ENCODE measurements at places on chromosomes 6 and 20.
A peak's percentile ranks its signal among the peaks of the same experiment; 100 is the strongest.

- DNase-seq, result peak; percentile 65
Observed at GRCh38 chr6:113909224-113909856, 52.2 kb downstream of the MARCKS start.

DNA sequence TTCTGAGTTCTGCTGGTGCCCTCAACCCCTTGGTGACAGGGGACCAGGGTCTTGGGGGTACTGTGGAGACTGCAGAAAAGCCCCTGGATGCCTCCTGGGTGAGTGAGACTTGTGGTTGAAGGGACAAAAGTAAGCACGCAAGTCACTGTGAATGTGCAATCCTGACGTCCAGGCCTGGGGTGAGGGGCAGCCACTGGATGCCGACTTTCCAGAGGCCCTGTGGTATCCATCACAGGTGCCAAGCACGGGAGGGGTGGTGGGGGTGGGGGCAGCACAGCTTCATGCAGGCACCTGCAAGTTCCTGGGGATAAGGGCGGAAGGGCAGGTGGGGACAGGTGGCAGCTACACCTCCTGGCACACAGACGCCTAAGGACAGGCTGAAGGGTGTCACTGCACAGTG, 20.1 kb upstream of the UBE2V1 start:
- no peak for DNase-seq

DNA sequence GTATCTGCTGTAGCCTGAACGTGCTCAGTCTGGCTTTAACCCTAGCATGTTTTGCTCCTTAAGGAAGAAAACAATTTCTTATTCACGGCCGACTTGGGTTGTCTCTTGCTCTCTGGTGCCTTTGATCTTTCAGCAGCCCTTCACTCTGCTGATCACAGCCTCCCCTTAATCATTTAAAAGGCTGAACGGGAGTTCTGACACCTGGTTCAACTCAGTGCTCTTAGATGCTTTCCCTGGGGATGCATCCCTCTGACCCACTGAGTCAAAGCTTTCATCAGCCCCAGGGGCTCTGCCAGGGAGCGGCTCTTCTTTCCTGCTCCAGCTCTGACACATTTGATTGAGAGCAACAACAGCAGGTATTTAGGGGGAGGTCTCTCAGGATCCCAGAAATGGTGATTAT, 79.0 kb upstream of the FYN start:
- no peak for DNase-seq

DNA sequence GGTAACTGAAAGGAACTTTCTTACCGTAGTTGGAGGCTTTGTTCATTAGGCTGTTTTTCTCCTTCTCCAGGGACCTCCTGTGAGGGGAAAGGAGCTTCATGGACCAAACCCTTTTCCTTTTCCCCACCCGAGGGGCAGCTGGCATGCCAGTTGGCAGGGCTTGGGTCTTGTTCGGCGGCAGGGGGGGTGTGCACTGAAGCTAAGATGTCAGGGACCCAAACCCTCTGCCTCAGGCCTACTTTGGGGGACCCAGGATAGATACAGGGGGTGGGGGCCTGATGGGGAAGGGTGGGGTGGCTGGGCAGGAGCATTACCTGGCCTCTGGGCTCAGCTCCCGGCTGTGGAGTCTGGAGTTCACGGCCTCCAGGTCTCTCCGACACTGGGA, 14.9 kb downstream of the CCDC167 start:
- DNase-seq, result no peak

GRCh38 chr20:42027746-42028268, 409.6 kb upstream of the CHD6 start:
- DNase-seq, result no peak

DNA sequence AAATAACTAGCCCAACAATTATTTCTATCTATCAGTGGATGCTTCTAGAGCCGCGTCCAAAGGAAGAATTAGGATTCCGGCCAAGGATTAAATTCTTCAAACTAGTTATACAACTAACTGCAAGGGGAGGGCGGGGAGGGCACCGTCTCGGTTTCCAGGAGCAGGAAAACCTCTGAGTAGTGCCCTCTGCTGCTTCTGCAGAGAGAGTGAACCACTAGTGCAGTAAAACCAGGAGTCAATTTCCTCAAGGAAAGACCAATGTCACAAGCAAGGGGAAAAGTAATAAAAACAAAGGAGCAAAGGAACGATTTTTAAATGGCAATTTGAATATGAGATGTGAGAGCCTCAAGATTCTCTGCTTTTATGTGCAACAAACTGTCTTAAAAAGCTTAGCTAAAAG, 16.5 kb upstream of the UBE2J1 start:
- peak; percentile 53 for DNase-seq

DNA sequence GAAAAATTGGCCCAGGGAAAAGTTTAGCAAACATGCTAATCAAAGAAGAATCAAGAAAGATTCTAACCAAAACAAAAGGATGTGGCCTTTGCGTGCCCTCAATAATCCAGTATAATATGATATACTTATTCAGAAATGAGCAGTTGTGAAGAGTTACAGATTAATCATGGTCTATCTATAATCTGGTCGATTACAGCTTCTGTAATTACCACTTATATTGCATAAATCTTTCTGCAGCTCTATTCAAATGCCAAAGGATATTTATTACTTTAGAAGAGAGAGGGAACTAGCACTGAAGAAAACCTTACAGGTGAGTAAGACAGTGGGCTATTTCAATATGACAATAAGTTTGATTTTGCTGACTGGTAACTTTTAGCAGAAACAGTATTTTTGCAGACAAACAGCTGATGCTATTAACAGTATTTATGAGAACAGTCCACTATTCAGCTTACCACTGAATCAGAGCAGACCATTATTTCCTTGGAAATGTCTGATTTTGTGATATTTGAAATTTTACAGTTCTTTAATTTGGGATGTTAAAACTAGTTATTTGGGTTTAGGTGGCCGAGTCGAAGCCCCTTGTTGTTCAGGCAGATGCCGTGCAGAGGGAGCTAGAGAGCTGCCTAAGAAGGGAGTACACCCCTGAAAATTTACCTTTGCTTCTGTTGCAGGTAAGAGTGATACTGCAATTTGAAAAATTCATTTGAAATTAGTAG, 92.2 kb downstream of the CEP57L1 start:
- DNase-seq, result no peak

GRCh38 chr6:164104432-164104831, 689.9 kb downstream of the QKI start:
- DNase-seq, result no peak

DNA sequence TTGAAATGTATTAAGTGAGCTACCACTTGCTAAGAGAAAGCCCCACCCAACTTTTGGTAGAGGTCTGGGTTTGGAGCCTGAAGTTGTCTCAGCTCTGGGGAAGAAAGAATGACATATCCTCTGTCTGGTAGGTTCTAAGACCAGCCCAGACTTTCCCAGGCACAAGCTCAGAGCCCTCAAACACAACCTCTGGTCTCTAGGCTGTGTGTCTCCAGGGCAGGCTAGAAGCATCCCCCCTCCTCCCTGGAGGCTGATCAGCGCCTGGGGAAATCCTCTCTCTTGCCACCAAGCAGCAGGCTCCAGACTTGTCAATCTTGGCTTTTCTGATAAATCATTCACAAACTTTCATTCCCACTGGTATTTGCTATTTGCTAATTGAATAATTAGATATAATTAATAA, 226.5 kb upstream of the CST7 start:
- DNase-seq, result no peak

- DNase-seq, result no peak
Observed at GRCh38 chr6:137283080-137283479, 63.9 kb upstream of the IFNGR1 start.

- DNase-seq, result no peak
Observed at GRCh38 chr6:127083231-127083962, 35.1 kb upstream of the RSPO3 start.

- DNase-seq, result peak; percentile 93
Observed at GRCh38 chr6:80457439-80457933, 351.0 kb downstream of the BCKDHB start.

DNA sequence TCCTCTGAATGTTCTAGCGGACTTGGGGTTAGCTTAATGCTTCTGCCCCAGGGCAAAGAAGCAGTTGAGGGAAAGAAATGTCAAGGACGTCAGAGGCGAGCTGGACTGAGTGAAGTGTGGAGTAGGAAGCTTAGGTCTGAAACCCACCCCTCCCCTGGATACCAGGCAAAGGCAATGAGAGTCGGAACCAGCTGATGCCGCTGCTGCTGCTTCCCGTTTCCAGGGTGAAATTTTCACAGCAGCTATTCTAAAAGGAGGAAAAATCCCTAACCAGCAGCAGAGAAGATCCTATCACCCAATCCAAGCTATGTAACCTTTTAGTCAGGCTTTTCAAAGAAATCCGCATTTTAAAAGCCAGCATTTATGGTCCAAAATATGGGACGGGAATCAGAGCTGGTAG, 564.3 kb downstream of the LMBRD1 start:
- DNase-seq, result no peak

- DNase-seq, result no peak
Observed at GRCh38 chr20:37475252-37475651, 45.8 kb upstream of the NNAT start.

DNA sequence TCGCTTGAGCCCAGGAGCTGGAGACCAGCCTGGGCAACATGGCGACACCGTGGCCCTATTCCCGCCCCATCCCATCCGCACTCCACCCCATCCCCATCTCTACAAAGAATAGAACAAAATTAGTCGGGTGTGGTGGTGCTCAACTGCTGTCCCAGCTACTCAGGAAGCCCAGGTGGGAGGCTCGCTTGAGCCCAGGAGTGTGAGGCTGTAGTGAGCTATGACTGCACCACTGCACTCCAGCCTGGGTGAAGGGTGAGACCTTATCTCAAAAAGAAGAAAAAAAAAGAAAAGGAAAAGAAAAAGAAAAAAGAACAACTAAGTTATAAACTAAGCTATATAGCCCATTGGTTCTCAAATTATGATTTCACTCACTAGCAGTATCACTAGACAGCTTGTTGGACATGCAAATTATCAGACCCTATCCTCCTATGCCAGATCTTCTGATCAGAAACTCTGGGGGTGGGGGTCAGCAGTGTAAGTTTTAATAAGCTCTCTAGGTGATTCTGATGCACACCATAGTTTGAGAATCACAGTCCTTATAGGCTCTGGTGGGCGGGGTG, 491 bp upstream of the ITCH start:
- no peak for DNase-seq

DNA sequence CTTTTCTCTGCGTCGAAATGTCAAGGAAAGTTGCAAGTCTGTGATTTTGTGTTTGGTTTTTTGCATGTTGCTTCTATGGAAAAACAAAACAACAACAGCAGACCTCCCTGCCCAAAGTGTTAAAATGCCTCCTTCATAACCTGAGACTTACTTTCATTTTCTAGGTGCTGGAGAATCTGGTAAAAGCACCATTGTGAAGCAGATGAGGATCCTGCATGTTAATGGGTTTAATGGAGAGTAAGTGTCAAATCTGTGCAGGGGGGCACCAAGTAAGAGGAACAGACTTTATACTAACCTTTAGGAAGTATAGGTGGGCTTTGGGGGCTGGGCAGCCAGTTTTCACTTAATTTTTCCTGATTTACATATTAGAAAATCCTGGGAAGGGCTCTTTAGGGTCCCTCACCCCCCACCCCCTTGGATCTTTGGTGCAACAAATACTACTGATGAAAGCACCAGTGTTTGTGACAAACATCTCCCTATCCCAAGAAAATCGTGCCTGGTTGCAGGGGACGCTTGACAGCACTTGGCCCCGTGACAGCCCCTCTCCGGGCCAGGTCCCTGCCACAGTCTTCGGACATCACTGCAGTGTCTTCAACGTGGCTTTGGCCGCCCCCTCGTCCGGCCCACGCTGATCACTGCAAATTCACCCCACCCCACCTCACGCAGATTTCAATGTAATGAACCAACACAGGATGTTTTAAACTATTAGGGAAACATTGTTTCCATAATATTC, 43.1 kb downstream of the GNAS start:
- no peak for DNase-seq

- DNase-seq, result no peak
Observed at GRCh38 chr6:167776906-167777627, 49.6 kb upstream of the AFDN start.

GRCh38 chr6:161363286-161363685, 89.4 kb upstream of the AGPAT4 start:
- no peak for DNase-seq

DNA sequence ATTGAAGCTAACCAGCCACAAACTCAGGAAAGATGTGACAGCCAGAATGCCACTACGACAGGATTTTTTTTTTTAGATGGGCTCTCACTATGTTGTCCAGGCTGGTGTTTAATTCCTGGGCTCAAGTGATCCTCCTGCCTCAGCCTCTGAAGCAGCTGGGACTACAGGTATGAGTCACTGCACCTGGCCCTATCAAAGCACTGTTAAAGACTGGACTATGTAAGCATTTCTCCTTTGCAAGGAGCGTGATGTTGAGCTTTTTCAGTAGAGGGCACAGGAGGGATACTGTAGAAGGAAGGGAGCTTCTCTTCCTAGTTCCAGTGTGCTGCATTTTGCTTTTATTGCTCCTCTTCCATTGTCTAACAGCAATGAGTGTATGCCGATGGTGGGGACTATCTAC, 35.8 kb downstream of the ZBTB9 start:
- DNase-seq, result no peak

DNA sequence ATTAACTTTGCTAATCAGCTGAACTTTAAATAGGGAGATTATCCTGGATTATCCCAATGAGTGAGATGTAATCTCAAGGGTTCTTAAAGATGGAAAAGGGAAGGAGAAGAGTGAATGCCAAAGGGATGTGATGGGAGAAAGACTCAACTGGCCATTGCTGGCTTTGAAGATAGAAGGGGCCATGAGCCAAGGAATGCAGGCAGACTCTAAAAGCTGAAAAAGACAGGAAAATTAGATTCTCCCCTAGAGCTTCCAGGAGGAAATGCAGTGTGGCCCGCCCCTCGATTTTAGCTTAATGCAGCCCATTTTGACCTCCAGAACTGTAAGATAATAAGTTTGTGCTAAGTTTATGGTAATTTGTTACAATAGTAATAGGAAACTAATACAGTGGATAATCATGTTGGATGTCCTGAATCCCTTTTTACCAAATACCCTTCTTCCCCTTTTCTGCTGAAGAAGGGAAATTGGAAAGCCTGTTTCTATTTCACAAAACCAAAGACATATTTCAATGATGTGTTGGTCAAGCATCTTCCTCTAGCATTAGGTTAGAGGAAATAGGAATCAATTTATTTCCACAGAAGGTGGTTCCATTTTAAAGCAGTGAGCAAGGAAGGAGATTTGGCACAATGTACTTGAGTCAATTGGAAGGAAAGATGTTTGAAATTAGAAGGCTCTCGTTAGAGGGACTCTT, 3.3 kb upstream of the HDDC2 start:
- DNase-seq, result no peak

DNA sequence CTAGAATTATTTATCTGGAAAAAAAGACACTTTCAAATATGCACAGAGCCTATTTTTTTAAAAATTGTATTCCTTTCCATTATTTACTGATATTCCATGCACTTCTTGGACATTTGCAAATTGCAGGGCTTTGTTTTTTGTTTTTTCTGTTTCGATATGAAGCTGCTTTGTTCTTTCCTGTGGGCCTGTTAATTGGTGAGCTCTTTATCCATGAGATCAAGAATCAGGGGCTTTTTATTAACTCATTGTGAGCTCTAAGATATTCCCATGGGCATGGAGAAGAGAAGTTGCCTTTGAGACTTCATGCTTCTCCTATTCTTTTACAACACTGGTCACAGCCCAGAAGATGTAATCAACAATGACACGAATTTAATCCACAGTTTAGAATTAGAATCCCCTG, 145.1 kb downstream of the SAMD5 start:
- DNase-seq, result no peak

All from HFFc6 (cell line).